ENCODE measurements at places on chromosomes 5 and 9.

- DNase-seq: no peak
Measured at GRCh38 chr5:139950436-139950835, 92.7 kb downstream of the NRG2 start.

DNA sequence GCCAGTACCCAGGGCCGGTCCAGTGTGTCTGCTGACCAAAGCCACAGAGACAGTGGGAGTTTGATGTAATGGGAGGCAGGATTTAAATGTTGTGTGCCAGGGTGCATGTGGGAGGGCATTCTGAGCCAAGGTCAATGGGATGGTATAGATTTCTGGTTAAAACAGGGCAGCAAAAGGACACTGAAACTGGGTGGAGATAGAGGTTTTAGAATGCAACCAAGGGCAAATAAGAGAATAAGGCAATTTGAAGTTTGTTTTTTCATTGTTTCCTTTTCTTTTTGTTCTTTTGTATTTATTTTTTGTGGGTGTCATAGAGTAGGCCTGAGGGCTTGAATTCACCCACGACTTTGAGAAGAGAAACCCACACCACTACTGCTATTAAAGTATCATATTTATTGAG lies 65.5 kb upstream of the CLINT1 start:
- no peak for DNase-seq

DNA sequence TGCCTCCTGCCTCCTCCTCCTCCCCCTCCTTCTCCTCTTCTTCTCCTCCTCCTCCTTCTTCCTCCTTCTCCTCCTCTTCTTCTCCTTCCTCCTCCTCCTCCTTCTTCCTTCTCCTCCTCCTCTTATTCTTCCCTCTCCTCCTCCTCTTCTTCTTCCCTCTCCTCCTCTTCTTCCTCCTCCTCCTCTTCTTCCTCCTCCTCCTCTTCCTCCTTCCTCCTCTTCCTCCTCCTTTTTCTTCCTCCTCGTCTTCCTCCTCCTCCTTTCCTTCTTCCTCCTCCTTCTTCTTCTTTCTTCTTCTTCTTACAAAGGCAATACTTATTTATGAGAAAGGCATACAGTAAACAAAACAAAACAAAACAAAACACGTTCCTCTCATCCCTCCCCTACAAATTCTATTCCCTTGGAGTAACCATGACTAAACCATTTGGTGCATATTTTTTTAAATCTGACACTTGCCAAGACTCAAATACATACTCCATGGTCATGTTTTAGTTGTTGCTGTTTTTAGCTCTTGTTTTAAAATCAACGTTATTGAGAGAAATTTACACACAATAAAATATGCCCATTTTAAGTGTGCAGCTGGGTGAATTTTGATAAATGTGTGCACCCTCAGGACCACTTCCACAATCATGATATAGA lies 135.6 kb downstream of the FOXD1 start:
- no peak for DNase-seq

- DNase-seq: no peak
Measured at GRCh38 chr5:63916786-63917185, 45.5 kb downstream of the HTR1A start.

GRCh38 chr5:147895864-147896263 lies 10.5 kb downstream of the C5orf46 start:
- DNase-seq: no peak

GRCh38 chr5:138661991-138662434 lies 86.8 kb upstream of the HSPA9 start:
- DNase-seq: no peak

GRCh38 chr5:178398901-178399700 lies 166.5 kb upstream of the PHYKPL start:
- no peak for DNase-seq

- peak; percentile 51 for DNase-seq
Measured at GRCh38 chr5:179820483-179821297, at the start of gene SQSTM1. Gene SQSTM1 (plus strand): TSS chr5:179820905. CDS start chr5:179820937, 32 bp downstream.

Measured in activated CD8-positive, alpha-beta memory T cell treated with anti-CD3 and anti-CD28 coated beads for 4 hours (primary cell).